Esophagus squamous epithelium (tissue), 5 donors: ENCODE measurements at places on chromosomes 3 and 15. TPM values are rescaled to one million over a fixed set of nuclear protein-coding genes. Genes with fewer than 3 reads are reported as not detected.

GRCh38 chr3:83193526-83193925 is 1432.1 kb upstream of the GBE1 start:
- H3K27me3 ChIP-seq = no peaks in the 10 kb centered on the region
- no peaks in the 10 kb centered on the region for H3K4me1 ChIP-seq

GRCh38 chr3:52895418-52895817 is 1.9 kb downstream of the STIMATE start:
- H3K27me3 ChIP-seq = no peaks in the 10 kb centered on the region
- peak overlapping the region; percentile 86 for H3K27ac ChIP-seq
- H3K36me3 ChIP-seq = no peaks in the 10 kb centered on the region
- DNase-seq = no peak
- no peak overlapping the region for H3K4me3 ChIP-seq

- H3K27ac ChIP-seq = no peak overlapping the region
- no peak for DNase-seq
- H3K4me1 ChIP-seq = no peaks in the 10 kb centered on the region
- H3K4me3 ChIP-seq = no peak overlapping the region
- H3K27me3 ChIP-seq = no peaks in the 10 kb centered on the region
These were observed 521.9 kb upstream of the PROK2 start for GRCh38 chr3:72306800-72307341.

Gene FOXB1
- total RNA-seq = not detected
